ENCODE measurements at places on chromosomes 7 and 10.

DNA sequence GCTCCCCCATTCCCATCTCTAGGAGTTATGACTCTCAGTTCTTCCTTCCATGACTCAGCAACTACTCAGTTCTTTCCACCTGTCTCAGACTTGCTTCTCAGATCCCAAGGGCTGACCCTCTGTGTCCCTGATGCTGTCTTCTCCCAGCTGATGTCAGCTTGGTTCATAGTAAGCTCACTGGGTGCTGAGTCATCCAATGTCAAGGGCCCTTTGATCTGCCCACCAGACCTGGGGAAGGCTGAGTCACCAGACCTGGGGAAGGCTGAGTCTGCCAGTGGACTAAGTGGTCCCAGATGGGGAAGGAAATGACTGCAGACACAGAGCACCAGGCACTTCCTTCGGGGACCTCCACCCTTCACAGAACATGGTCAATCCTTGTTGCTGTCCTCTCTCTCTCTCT lies 76.1 kb upstream of the ZEB1 start:
- no peak for DNase-seq

- no peak for DNase-seq
These were observed 2.2 kb downstream of the STOX1 start for GRCh38 chr10:68829521-68829920.

DNA sequence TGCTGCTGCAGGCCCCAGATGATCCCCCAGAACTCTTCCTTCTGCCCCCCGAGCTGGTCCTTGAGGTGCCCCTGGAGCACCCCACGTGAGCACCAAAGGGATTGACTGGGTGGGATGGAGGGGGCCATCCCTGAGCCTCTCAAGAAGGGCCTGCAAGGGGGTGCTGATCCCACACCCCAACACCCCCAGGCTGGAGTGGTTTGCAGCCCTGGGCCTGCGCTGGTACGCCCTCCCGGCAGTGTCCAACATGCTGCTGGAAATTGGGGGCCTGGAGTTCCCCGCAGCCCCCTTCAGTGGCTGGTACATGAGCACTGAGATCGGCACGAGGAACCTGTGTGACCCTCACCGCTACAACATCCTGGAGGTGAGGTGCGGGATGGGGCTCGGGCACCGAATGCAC lies 8.2 kb downstream of the NOS3 start:
- no peak for DNase-seq

GRCh38 chr7:128393526-128394330 lies 16.1 kb downstream of the IMPDH1 start:
- no peak for DNase-seq

DNA sequence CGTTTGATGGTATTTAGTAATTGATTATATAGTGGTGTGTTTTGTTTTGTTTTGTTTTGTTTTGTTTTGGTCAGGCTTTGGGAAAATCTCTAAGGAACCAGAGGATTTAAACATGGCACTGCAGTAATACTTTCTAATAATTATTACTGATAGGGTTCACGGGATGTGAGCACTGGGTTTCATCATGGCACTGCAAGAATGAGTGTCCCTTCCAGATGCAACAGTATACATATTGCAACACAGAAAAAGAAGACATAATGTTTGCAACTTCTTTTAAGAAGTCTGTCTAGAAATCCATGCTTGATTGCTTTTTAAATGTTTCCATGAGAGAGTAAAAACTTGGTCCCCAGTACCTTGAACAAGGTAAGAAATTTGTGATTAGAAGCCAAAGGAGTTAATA lies 2.2 kb upstream of the CDCA7L start:
- no peak for DNase-seq

- DNase-seq = no peak
These were observed 41.5 kb downstream of the CFAP43 start for GRCh38 chr10:104190695-104191094.

DNA sequence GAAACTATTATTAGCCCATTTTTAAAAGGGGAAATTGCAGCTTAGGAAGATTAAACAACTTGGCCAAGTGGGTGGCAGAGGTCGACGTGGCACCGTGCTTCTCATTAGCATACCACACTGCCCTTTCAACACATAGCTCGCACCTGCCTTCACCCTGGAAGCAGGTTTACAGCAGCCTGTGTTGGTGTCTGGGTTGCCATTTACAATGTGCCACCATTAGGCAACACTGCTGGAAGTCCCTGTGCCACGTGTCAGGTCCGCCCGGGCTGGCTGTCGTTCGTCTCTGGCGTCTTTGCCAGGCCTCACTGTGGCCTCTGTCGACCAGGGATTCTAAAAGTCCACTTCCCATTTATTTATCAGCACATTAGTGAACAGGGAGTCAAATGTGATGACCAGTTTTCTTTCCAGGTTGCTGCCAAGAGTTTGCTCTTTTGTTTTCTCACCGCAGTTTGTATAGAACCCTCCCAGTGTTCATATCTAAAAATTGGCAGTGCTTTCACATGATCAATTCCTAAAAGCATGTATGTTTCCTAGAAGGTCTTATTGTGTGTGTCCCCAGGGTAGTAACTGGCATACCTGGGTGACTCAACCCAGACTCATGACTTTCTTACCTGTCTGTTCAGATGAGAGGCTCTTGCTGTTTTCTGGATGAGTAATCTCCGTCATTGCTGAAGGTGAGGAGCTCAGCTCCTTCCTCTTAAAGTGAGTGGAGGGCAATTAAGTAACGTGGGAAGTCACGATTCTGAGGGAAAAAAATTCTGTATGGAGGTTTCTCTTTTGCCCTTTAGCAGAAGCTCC lies 9.2 kb downstream of the INSIG1 start:
- no peak for DNase-seq

All from stimulated activated CD8-positive, alpha-beta memory T cell treated with anti-CD3 and anti-CD28 coated beads, Interleukin-7, amount 100 ng/mL, for 1 hour (primary cell).